ENCODE measurements at places on chromosomes 3 and 15.

- no peak for DNase-seq
Measured at GRCh38 chr3:59595830-59596229, 546.0 kb upstream of the CFAP20DC start.

DNA sequence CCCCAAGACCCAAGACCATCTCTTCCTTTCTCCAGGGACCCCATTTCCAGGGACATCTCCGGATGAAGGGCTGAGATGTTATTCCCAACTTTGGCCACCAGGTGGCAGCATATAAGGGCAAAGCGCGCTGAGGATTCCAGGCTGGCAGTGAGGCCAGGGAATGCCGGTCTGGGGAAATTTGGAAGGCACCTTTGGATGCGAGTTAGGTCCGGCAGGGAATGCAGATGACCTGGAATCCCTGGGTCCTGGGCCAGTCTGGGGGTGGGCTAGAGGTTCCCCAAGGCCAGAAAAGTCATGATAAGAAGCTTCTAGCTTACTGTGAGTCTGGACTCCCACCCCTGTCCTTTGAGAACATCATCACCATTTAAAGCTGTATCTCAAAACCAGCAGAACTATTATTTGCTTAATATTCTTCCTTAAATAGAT is 1.6 kb upstream of the CHST13 start:
- peak; percentile 17 for DNase-seq

GRCh38 chr15:74402873-74403587 is 30.7 kb downstream of the SEMA7A start:
- DNase-seq = peak; percentile 55

DNA sequence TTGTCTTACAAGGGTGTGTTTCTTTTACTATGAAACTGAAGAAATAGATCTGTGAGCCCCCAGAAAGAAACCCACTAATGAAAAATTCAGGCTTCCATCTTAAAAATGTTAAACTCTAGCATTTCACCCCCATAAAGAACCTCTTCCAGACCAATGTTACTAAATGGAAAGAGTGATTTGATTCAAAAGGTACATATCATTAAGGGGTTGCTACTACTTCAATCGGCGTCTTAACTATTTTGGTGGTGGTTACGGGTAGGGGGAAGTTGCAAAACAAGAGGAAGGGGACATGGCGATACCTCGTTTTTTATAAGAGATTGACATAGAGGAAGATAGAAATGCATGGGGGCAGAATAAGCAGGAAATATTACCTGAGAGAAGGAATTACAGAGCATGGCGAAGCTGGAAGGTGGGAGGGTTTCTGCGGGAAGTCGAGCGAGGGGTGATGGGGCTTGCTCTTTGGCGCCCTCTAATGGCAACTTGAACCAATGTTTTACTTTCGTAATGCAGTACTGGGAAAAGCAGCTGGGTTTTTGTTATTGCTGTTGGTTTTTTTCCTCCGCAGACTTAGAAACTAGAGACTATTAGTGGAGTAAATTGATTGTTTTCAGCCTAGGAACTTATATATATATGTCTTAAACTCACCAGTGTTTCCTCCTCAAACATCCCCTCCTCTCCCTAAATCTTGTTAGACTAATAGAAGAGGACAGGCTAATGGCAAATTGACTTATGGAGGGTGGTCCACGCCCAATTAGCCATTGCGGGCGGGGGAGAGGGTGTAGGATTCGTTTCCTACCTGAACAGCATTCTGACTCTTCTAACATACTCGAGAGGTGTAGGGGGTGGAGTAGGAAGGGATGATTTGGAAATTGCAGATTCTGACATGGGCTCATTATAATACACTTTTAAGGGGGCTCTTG is 11.3 kb upstream of the SOX2 start:
- DNase-seq = no peak

- DNase-seq = no peak
Measured at GRCh38 chr3:47405820-47406761, 25.3 kb downstream of the PTPN23 start.

GRCh38 chr3:139620438-139620837 is 57.3 kb downstream of the NMNAT3 start:
- DNase-seq = no peak

DNA sequence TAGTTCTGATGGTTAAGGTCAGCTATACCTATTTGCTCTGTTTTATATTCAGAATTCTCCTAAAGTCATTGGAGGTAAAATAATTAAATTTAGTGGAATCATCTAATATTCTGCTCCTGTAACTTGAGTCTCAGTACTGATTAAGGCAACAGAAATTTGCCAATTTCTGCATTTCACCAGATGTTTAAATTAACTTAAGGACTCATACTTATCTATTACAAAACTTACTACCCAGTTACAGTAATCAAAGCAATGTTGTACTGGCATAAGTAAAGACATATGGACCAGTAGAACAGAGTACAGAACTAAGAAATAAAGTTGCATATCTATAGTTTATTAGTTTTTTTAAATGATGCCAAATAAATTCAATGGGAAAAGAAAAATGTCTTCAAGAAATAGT is 1043.8 kb downstream of the OTOL1 start:
- DNase-seq = no peak

DNA sequence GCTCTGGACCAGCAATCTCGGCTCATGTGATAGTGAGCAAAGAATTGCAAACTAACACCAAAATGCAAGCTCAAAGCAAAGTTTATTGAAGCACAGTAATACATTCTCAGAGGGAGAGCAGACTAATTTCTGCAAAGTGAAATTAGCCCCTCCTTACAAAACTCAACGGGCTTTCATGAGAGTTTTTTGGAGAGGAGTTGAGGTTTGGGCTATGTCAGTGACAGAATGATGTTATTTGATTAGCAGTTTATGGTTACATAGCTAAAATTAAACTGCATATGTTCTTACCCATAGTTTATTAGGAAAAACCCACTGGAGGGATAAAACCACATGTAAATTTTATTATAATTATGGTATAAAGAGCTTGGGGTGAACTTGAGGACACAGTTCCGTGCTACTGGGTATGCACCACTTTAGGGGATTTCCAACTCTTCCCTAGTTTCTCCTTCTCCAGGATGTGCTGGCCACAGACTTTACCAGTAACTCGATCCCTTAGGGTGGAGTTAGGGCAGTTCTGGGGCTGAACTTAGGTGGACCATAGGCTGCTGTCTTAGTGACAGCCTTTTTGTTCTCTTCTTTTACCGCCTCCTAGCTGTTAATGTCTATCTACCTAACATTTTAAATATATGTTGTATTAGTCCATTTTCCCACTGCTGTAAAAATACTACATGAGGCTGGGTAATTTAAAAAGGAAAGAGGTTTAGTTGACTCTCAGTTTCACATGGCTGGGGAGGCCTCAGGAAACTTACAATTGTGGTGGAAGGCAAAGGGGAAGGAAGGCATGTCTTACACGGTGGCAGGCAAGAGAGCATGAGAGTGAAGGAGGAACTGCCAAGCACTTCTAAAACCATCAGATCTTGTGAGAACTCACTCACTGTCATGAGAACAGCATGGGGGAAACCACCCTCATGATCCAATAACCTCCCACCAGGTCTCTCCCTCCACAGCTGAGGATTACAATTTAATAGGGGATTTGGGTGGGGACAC is 8.9 kb upstream of the AADACL2 start:
- DNase-seq = no peak

GRCh38 chr3:12997387-12997786 is 75.8 kb downstream of the IQSEC1 start:
- no peak for DNase-seq
